H9 (cell line): ENCODE measurements at places on chromosomes 4 and X.
A peak's percentile ranks its signal among the peaks of the same experiment; 100 is the strongest.

DNA sequence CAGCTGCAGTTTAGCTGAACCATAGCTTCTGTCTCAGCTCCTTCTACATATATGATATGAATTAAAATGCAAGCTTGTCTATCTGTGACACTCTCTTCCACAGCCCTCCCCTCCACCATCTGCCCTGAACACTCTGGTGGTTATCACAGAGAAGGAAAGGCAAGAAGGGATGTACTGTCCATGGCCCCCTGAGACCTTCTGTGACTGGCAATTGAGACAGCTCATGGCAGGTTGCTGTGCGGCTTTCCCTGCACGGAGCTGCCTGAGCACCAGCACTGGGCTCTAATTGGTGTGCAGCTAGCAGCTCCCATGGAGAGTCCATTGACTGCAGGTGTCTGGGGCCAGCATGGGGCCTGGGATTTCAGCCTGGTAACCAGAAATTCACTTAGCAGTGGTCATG is 109.8 kb upstream of the ANXA3 start:
- H3K27me3 ChIP-seq: no peaks in the 10 kb centered on the region
- H3K27ac ChIP-seq: no peak overlapping the region
- no peak overlapping the region for H3K4me3 ChIP-seq
- no peak for DNase-seq

DNA sequence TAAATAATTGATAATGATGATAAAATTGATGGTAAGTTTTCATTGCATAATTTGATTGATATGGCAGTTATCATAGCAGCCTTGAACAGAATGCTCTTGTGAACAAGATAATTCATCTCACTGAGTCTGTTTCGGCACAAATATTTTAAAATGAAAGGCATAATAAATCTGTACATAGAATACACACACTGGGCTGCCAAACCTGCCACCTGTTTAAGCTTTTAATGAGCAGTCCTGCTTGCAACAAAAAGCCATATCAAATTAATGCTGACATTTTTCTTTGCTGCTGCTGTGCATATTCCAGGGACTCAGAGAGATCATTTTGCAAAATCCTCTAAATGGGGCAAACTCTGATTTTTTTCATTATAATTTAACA is 201.1 kb downstream of the ARHGAP24 start:
- DNase-seq: no peak
- no peak overlapping the region for H3K27ac ChIP-seq
- no peaks in the 10 kb centered on the region for H3K36me3 ChIP-seq
- H3K4me3 ChIP-seq: no peak overlapping the region

- H3K27ac ChIP-seq: no peak overlapping the region
- no peak overlapping the region for H3K4me3 ChIP-seq
- no peaks in the 10 kb centered on the region for H3K27me3 ChIP-seq
- H3K4me1 ChIP-seq: no peaks in the 10 kb centered on the region
These were observed 69.6 kb downstream of the SPANXN4 start for GRCh38 chrX:143095321-143095720.

- no peaks in the 10 kb centered on the region for H3K27me3 ChIP-seq
- H3K27ac ChIP-seq: no peak overlapping the region
- H3K4me1 ChIP-seq: no peaks in the 10 kb centered on the region; the same call in 1 of the 2 replicates
- no peak overlapping the region for H3K4me3 ChIP-seq
- no peaks in the 10 kb centered on the region; the same call in 2 of the 3 replicates for H3K36me3 ChIP-seq
- no peak for DNase-seq
These were observed 369.5 kb downstream of the PPP3CA start for GRCh38 chr4:100977746-100978397.

DNA sequence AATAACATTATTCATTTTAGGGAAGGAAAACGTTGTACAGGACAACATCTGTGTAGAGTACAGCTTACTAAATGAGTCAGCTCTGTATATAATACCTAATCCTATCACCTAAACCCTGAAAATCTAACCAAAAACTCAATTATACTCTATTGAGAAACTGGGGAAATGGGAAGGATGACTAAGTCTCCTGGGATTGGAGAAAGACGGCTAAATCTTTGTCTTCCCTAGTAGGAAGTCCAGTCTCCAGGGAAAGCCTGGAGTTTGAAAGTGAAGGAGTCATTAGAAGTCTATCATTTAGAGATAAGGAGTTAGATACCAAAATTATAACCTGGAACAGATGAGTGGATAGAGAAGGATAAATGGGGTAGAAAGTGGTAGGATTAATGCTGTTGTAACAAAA is 286.5 kb downstream of the STK32B start:
- no peak overlapping the region for H3K27ac ChIP-seq
- no peak for DNase-seq
- no peaks in the 10 kb centered on the region for H3K36me3 ChIP-seq

DNA sequence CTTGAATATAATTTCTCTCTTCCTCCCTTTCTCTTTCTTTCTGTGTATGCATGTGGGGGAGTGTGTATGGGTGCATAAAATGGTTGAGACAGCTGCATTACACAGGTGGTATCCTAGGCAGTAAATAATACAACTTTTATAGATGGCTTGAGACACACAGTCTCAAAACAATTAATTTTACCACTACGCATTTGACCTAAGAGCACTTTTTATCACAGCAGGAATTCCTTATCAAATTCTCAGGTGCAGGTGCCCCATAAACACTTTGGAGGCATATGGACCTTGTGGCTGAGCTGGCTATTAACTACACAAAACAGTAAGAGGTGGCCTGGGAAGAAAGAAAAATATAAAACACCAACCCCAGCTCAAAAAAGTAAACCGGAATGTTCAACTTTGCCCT is 91.3 kb downstream of the RASGEF1B start:
- H3K27ac ChIP-seq: no peak overlapping the region
- no peak overlapping the region for H3K4me3 ChIP-seq
- H3K36me3 ChIP-seq: no peaks in the 10 kb centered on the region
- H3K27me3 ChIP-seq: no peaks in the 10 kb centered on the region
- no peak for DNase-seq

DNA sequence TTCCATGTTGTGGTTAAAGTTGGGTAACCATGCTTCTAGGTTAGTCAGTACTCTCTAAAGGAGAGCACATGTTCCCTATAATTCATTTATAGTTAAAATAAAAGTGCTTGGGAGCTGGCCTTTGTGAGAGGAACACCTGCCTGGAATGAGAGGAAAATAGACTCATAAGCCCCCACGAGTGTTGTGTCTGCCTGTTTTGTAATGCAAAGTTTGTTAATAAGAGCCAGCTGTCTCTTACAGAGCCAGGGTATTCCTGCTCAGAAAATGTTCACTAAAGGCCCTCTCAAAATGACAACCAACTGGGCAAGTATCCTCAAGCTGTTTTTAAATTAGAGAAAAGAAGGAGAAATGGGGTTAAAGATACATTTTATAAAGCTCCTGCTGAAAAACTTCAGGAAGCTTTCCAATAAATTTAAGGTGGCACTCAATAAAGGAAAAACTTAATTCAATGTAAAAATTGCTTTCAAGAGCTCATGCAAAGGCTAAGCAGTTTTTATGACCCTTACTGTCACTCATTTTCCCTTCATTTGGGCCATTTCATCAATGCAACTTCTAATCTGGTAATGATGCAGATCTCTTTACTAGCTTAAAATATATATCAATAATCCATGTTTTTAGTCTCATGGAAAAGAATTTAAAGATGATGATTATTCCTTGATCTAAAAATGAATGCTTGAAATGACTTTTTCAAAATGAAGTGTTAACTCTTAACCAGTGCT is 793.6 kb downstream of the STPG2 start:
- H3K4me1 ChIP-seq: peaks cover 7% of the 10 kb centered on the region; the same call in 1 of the 2 replicates
- H3K4me3 ChIP-seq: no peak overlapping the region
- H3K27ac ChIP-seq: no peak overlapping the region
- no peak for DNase-seq
- H3K27me3 ChIP-seq: no peaks in the 10 kb centered on the region

- H3K4me1 ChIP-seq: peaks cover 3% of the 10 kb centered on the region; the same call in 1 of the 2 replicates
- peak overlapping the region; percentile 82 for H3K4me3 ChIP-seq
- no peak overlapping the region for H3K27ac ChIP-seq
- H3K36me3 ChIP-seq: no peaks in the 10 kb centered on the region; the same call in 1 of the 2 replicates
- peaks cover 2% of the 10 kb centered on the region; the same call in 1 of the 2 replicates for H3K27me3 ChIP-seq
These were observed 721 bp upstream of the TMEM150C start for GRCh38 chr4:82562564-82562854.

DNA sequence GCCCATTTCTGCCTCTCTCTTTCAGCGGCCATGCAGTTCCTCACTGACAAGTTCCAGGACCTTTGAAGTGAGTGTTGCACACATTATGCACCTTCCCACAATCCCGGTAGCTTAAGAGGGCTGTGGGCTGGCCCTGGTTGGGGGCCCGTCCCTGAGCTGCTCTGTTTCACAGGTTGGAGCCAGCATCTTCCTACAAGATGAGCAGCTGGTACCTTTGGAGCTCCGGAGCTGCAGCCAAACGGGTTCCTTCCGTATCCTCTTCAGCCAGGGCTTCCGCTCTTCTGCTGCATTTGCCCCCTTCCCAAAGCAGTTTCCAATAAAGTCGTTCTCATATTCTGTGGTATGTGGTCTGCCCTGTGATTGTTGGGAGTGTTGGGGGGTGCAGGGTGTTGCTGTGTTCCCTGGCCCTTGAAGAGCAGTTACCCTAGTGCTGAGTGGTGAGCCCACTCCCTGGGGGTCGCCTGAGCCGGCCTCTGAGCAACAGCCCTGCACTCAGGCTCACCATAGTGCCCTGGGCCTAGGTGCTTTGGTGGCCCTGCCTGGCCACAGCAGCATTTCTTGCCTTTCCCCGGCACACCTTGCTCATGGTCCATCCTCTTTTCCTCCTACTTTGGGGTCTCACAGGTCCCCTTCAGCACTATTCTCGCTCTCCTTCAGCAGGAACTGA is 60.4 kb downstream of the CXorf49B start:
- H3K4me3 ChIP-seq: no peak overlapping the region
- H3K36me3 ChIP-seq: peaks cover 2% of the 10 kb centered on the region; the same call in 1 of the 3 replicates

DNA sequence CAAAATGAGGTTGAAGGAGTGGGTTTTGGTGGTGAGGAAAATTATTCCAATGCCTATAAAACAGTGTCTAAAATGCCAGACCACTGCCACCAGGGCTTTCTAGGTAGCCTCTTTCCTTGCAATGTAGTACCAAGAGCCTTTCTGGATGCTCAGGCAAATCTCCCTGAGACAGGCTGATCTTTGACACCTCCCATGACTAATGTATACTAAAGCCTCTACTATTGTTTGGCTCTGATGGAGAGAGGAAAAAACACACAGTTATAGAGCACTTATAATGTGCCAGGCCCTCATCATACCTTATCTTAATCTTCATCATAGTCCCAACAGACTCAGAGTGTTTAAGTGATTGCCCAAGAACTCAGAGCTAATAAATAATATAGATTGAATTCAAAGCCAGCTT is 5.8 kb downstream of the MTMR8 start:
- no peaks in the 10 kb centered on the region for H3K27me3 ChIP-seq
- no peak overlapping the region for H3K27ac ChIP-seq

- no peak overlapping the region for H3K4me3 ChIP-seq
- DNase-seq: no peak
- no peak overlapping the region for H3K27ac ChIP-seq
- no peaks in the 10 kb centered on the region for H3K4me1 ChIP-seq
These were observed 442.5 kb upstream of the LCORL start for GRCh38 chr4:18463987-18464559.

DNA sequence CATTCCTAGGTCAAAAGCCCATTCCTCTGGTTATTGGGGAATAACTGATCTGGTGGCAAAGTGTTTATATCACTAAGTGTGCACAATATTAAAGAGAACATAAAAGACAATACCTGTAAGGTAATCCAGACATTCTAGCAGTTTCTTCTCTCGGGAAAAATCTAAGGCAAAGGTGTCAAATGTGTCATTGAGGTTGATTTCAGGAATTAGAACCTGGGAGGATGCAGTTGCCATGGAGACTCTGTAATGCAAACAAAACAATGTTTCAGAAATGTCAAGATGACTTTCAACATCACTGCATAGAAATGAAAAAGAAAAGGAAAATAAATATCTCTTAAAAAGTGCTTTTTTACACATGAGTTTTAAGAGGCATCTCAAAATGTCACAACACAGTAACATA is 145.9 kb downstream of the MID1 start:
- H3K36me3 ChIP-seq: peaks cover 20% of the 10 kb centered on the region
- H3K27ac ChIP-seq: no peak overlapping the region
- no peaks in the 10 kb centered on the region; the same call in 1 of the 2 replicates for H3K4me1 ChIP-seq
- H3K27me3 ChIP-seq: no peaks in the 10 kb centered on the region
- H3K4me3 ChIP-seq: no peak overlapping the region

- H3K4me3 ChIP-seq: no peak overlapping the region
- no peak for DNase-seq
- H3K27ac ChIP-seq: no peak overlapping the region
- H3K27me3 ChIP-seq: no peaks in the 10 kb centered on the region
- 0 out of 2 replicates have a peak, but pooled peaks cover 3% of the 10 kb centered on the region for H3K4me1 ChIP-seq
These were observed 4.5 kb downstream of the MSN start for GRCh38 chrX:65671966-65672365.

DNA sequence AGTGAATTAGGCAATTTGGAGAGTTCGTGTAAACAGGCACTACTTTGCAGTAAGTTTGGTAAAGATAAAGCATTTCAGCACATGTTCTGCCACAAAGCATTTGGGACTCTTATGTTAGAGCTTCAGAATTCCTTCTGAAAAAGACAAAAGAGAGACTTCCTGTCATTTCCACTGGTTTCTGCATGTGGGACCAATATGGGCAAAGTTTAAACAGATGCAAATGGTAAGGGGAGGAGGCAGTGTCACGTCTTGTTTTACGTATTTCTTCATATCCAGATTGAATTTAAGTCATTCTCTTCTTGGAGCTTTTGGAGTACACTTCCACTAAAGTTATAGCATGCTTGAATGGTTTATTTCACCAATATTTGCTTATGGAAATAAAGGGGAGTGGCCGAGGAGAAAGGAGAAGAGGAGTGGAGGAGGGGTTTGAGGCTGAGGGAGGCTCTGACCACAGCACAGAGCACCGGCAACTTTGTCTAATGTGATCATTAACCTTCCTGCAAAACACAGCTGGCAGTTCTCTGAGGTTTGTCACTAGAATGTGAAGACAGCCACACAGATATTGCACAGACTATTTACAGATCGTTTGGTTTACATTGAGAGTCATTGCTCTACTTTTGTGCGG is at the start of gene APELA:
APELA (plus strand) TSS at position 479 of the 625 bp plus-strand sequence. CDS start 154 bp downstream, outside the sequence.
- H3K27ac ChIP-seq: peak within 1 kb of the TSS; percentile 12
- peaks cover 2% of the 10 kb centered on the region; the same call in 1 of the 2 replicates for H3K4me1 ChIP-seq
- H3K36me3 ChIP-seq: peaks cover 4% of the 10 kb centered on the region; the same call in 1 of the 3 replicates
- DNase-seq: no peak
- H3K4me3 ChIP-seq: peak within 1 kb of the TSS; percentile 89

DNA sequence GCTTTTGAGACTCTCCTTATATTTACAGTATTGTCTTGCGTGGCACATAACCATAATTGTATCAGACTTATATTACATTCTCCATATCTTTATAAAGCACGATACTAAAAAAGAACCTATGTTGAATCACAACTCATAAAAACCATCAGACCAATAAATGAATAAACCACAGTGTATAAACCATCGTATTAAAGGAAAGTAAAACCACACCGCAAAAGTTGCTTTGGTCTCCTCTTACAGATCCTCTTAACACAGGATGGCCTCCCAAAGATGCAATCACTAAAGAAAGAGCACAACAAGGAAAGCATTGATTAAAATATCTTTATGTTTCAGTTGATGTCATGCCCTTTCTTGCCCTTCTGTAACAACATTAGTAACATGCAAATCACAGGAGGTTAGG is 437.9 kb downstream of the AFF2 start:
- H3K4me3 ChIP-seq: no peak overlapping the region
- H3K27ac ChIP-seq: no peak overlapping the region
- H3K27me3 ChIP-seq: no peaks in the 10 kb centered on the region
- no peaks in the 10 kb centered on the region for H3K4me1 ChIP-seq
- DNase-seq: no peak

- no peak overlapping the region for H3K4me3 ChIP-seq
- H3K4me1 ChIP-seq: no peaks in the 10 kb centered on the region
- H3K36me3 ChIP-seq: no peaks in the 10 kb centered on the region
- H3K27ac ChIP-seq: no peak overlapping the region
These were observed 7.1 kb upstream of the SCRG1 start for GRCh38 chr4:173405840-173406606.
